ENCODE measurements at places on chromosomes 7 and 10. TPM values are rescaled to one million over a fixed set of nuclear protein-coding genes. Genes with fewer than 3 reads are reported as not detected.

GRCh38 chr7:4861673-4862072, at the start of gene PAPOLB:
Gene PAPOLB (minus strand): TSS chr7:4862030. CDS start chr7:4861810, 220 bp downstream.
- DNase-seq, result no peak

Gene TMEM236
- 0.31 TPM for total RNA-seq

Gene TFPI2
- total RNA-seq, result 13.9 TPM

GRCh38 chr10:121514141-121514865, 83.9 kb downstream of the FGFR2 start:
- no peak for DNase-seq

Gene ARHGAP12
- total RNA-seq, result 81.9 TPM

- DNase-seq, result no peak
Measured at GRCh38 chr10:17655567-17656146, 11.7 kb downstream of the STAM start.

Gene SLC16A12
- 0.16 TPM for total RNA-seq

DNA sequence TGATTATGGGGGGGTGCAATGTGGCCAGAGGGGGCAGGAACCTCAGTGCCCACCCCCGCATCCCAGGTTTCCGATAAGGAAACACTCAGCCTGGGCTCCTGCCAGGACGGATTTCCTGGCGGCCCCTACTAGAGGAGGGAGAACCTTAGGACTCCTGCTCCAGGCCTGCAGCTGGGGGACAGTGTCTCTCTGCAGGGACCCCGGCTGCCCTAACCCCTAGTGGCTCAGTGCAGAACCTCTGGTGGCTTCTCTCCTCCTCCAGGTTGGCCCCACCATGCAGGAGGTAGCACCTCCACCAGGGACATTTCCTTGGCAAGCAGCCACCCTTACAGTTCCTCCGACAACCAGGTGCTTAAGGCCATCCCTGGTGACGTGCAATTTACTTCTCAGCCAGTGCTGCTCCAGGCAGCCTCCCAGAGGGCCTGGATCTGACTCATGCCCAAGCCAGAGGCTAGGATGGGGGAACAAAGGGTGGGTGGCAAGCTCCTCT, 31.9 kb downstream of the SH2B2 start:
- no peak for DNase-seq

- DNase-seq, result no peak
Measured at GRCh38 chr7:100211342-100211780, 8.4 kb upstream of the PVRIG start.

GRCh38 chr10:84257343-84258020, 12.6 kb downstream of the RGR start:
- no peak for DNase-seq

Gene SNCG
- total RNA-seq, result not detected

Gene ZNF680
- 40.6 TPM for total RNA-seq

DNA sequence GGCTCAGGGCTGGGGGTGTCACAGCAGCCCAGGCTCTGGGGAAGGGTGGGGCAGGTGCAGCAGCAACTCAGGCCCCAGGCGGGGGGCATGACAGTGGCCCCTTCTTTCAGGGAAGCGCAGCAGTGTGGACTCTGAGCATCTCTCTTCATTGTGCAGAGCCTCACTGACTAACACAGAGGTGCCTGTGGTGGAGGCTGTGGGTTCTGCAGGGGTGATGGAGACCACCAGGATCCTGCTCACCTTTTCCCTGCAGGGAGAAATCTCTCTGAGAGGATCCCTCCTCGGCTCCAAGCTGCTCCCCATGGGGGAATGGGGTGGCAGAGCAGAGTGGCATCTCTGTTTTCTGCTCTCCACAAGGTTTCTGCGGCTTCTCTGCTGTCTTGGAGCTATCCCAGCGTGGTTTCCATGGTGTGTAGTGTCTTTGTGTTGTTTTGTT, 37.8 kb upstream of the SHH start:
- DNase-seq, result no peak

Gene NAT16
- total RNA-seq, result not detected

GRCh38 chr10:122498521-122498920, 37.2 kb downstream of the HTRA1 start:
- peak; percentile 63 for DNase-seq

DNA sequence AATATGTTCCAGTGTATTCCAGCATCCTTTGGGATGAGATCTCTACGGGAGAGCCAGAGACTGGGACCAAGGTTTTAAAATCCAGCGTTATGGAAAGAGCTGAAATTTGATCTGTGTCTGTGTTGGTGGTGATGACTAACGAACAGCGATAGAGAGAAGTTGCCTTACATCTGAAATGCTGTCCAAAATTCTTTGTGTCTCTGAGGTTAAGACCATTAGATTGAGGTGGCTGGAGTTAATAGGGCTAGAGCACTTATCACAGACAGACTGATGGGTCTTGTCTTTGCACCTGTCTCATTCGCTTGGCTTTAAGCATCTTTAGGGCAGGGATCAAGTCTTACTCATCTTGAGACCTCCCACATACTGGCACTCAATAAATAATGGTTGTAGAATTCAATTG, 41.0 kb upstream of the RAPGEF5 start:
- peak; percentile 59 for DNase-seq

DNA sequence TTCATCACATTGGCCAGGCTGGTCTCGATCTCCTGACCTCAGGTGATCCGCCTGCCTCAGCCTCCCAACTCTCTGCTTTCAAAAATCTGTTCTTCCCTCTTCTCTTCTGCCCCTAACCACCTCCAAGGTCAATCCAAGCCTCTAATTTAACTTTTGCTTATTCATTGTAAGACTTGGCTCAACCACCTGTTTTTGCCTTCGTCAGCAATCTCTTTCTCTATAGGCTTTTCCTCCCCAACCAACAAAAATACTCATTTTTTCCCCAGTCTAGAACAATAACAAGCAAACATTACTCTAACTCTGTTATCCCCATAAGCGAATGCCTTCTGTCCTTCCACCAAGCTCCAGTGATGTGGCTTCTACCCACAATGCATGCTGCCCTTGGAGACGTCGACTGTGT, 89.8 kb upstream of the NMT2 start:
- no peak for DNase-seq

DNA sequence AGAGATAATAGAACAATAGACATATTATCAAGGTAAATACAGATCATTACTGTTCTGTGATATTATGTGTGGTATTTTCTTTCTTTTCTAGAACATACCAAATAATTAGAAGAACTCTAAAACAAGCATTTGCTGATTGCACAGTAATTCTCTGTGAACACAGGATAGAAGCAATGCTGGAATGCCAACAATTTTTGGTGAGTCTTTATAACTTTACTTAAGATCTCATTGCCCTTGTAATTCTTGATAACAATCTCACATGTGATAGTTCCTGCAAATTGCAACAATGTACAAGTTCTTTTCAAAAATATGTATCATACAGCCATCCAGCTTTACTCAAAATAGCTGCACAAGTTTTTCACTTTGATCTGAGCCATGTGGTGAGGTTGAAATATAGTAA, 185.5 kb downstream of the CFTR start:
- DNase-seq, result no peak

Gene STOX1
- 0.99 TPM for total RNA-seq

DNA sequence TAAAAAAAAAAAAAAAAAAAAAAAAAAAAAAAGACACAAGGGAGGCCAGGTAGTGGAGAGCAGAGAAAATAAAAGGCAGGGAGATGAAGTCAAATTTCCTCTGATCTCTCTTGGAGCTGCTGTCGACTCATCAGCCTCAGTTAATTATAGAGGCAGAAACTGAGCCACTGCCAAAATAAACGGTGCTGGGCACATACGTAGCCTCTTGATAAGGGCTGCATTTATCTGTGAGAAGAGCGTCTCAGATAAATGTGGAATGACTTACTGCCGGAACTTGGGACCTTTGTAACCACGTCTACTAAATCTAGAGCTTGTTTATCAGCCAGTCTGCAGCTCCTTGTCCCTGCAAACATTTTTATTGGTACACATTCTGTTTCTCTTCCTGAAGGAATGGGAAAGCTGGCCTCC, 162.3 kb downstream of the BAMBI start:
- peak; percentile 54 for DNase-seq

Gene PDZD8
- total RNA-seq, result 24.0 TPM

DNA sequence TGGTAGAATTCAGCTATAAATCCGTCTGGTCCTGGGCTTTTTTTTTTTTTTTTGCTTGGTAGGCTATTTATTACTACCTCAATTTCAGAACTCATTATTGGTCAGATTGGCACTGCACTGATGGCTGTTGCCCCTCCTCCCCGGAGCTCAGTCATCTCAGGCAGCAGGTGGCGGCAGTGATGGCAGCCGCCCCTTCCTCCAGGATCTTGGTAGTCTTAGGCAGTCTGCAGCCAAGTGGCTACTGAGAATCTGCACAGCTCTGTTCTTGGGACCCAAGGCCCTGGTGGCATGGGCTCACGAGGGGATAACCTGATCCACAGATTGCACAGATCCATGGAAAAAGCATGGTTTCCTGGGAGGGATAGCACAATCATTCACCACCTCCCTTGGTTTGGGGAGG, 77.9 kb downstream of the GPR85 start:
- no peak for DNase-seq

- no peak for DNase-seq
Measured at GRCh38 chr7:2644562-2645273, 12.9 kb downstream of the TTYH3 start.

GRCh38 chr7:150451833-150452461, 1.5 kb downstream of the GIMAP8 start:
- no peak for DNase-seq

Gene CRHR2
- not detected for total RNA-seq

Gene SFTPA1
- total RNA-seq, result not detected

Gene KCNK18
- not detected for total RNA-seq

All from myocyte (in vitro differentiated cells).